ENCODE measurements at places on chromosomes 5 and 9.
A peak's percentile ranks its signal among the peaks of the same experiment; 100 is the strongest.

DNA sequence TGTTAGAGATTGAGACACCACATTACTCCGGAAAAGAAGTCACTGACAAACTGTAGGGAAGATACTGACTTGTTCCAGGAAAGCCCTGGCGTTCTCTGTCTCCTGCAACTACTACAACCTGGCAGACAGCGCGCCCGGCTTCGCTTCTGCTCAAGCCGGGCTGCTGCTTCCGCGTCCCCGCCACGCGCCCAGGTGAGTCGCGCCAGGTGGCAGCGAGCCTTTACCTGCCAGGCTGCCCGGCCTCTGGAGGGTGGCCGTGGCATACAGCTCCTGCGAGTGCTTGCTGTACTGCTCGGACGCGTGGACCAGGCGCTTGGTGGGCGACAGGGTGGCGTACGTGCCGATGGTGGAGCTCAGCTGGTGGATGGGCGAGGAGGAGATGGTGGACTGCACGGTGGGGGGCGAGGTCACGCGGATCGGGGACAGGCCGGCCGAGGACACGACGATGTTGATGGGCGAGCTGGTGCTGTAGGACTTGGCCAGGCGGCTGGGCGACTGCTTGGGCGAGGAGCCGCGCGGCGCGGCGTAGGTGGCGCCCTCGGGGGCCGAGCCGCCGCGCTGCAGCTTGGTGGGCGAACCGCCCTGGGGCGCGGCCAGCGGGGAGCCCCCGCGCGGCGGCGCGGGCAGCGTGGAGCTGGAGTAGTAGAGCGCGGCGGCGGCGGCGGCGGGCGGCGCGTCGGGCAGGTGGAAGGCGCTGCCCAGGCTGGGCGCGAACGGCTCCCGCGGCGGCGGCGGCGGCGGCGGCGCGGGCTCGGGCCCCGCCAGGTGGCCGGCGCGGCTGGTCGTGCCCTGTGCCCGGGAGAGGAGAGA lies 519.6 kb downstream of the CTNND2 start:
- no peak for DNase-seq

DNA sequence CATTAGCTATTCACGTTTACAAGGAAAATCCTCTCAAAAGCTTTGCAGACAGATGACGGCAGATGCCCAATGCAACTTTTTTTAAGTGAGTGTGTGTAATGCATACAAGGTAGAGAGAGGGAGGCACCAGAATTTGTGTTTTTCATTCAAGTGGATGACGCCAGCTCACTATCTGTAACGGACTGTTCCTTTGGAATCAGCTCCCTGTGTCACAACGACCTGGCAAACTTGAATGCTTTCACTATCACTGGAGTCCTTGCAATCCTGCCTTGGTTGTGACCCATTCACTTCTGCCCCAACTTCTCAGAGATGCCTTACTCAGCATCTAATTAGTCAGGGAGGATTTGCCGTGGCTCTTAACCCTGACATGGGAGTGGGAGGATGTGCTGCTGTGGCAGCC lies 148.5 kb downstream of the BNC2 start:
- DNase-seq: no peak

DNA sequence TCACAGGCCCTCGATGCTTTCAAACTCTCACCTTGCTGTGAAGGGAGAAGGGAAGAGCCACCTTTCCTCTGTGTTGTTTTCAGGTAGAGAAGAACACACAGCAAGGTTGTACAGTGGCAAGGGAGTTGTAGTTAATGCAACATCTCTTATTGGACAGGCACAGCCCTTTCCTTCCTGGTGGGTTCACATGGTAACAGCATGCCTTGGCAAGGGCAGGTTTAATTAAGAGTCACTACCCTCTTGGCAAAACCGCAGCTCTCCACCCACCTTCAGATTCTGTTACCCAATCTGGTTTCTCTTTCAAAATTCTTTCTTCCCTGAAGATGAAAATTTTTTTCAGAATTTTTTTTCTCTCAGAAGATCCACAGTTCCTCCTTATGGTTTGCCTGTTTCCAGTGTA lies 253.1 kb downstream of the TLR4 start:
- no peak for DNase-seq

GRCh38 chr9:123742009-123742767 lies 187.7 kb downstream of the DENND1A start:
- no peak for DNase-seq

DNA sequence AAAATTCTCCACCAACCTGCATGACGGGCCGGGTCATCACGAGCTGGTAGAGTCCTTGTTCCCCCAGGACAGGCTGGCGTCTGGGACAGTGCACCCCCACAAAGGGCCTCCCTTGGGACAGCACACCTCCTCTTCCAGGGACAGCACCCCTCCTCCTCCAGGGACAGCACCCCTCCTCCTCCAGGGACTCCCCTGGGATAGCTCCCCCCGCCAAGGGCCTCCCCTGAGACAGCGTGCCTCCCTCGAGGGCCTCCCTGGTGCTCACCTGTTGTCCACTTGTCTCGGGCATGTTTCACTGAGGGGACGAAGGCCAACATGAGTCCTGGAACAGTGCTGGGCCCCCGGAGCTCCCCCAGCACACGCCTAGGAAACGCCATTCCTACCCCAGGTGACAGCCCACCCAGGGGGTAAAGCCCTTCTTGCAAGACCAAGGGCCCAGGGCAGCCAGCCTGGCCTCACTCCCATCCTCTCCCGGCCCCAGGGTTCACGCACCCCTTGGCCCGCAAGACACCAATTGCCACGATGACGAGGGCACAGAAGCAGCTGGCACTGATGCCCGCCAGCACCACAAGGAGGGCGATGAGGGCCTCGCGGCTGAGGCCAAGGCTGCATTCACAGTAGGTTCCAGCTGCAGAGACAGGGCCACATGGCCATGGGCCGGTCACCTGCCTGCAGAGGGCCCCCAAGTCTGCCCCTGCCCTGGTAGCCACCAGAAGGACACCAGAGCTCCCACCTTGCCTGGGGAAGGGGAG lies 531 bp downstream of the TMEM210 start:
- DNase-seq: no peak

GRCh38 chr9:96020300-96020791 lies 144.9 kb downstream of the ERCC6L2 start:
- DNase-seq: no peak

DNA sequence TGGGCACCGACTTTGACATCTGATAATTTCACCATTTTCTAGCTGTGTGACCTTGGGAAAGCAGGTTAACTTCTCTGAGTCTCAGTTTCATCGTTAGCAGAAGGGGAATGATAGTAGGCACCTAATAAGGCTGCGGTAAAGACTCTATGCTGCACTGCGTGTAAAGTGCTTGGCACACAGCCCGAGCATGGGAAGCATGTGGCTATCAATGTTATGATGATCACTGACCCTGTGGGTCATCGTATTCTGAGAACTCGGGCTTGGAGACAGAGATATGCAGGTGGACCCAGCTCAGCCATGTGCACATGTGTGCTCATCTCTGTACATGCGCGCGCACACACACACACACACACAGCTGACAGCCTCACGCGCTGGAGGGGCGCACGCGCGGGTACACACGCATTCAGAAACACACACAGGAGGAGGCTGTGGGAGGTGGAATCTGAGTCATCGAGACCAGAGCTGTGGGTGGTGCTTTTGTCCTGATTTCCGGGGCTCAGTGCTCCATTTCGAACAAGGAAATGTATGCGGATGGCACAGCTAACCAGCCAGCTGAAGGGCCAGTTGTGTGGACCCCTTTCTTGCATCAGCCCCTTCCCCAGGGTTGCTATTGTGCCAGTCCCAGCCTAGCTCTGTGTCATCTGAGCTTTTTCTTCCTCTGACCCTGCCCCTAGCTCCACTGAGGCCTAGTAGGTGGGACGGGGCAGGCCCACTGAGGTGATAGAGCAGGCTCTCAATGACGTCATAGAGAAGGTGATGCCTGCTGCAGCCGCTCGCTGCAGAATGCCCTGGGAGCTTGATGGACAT lies 11.1 kb upstream of the ARAP3 start:
- DNase-seq: peak; percentile 18

Data from GM12865 (cell line).